Foreskin keratinocyte (primary cell): ENCODE measurements at places on chromosomes 12 and 14.

DNA sequence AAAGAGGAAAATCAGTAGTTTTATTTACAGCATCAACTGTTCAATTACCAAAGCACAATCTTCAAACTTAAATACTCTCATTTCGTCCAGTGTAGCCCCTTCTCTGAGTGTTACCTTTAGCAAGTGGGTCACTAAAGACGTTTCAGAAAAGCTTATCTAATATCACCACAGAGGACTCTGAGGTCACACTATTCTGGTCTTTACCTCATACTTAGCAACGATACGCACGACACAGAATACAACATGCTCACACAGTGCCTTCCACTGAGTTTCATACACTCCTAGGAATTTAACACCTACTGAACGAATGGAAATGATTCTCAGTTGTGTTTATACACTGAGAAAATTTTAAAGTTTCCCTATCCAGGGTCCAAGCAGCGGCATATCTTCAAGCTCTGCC lies 2.0 kb downstream of the SYT10 start:
- no peak for DNase-seq

GRCh38 chr12:122984612-122985337 lies 4.3 kb downstream of the ARL6IP4 start:
- no peak for DNase-seq

DNA sequence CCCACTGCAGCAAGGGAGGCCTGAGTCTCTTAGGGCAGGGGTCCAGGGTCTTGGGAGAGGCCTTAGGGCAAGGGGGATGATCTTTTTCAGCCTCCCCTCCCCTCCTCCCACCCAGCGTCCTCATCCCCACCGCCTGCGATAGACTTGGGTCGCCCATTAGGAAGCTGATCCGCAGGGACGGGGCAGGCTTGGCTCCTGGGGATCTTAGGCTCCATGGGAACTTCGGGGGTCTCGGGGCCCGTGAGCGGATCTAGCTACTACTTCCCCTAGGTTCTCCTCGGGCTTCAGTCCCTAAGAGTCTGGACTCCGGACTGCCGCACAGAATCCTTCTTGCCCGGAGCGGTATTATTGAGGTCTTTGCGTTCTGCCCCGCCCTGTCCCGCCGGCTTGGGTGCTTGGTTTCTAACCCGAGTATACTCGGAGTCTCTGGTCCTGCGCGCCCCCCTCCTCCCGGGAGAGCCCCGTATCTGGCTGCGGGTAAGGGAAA lies 2.2 kb upstream of the PTHLH start:
- no peak for DNase-seq

DNA sequence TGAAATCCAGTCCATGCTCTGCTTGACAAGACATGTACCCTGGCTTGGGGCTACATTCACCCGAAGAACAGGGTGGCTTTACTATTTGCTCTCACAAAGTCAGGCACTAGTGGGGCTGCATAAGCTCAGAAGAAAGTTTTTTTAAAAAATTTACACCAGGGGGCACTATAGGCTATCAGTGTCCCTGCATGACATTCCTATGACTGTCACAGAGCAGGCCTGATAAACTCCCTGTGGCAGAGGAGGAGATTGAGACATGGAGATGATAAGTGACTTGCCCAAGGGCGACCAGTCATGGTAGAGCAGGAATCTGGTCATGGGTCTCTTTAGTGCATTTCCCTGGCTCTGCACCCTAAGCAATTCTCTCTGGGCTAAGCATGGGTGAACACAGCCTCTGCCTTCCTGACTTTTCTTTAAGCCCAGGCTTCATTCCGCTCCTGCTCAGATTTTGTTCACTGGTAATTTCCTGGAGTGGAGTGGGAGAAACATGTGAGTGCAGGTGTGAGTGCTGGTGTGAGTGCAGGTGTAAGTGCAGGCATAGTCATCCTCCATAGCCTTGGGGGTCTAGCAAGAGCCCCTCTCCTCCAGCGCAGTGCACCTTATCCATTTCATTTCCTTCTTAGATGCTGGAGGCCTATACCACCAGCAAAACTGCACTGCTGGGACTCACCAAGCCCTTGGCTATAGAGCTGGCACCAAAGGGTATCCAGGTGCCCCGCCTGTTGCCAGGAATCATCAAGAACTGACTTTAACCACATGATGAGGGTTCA lies 91.6 kb downstream of the DHRS2 start:
- DNase-seq, result peak; percentile 71

- no peak for DNase-seq
Observed at GRCh38 chr12:26212396-26212795, 17.0 kb downstream of the SSPN start.

DNA sequence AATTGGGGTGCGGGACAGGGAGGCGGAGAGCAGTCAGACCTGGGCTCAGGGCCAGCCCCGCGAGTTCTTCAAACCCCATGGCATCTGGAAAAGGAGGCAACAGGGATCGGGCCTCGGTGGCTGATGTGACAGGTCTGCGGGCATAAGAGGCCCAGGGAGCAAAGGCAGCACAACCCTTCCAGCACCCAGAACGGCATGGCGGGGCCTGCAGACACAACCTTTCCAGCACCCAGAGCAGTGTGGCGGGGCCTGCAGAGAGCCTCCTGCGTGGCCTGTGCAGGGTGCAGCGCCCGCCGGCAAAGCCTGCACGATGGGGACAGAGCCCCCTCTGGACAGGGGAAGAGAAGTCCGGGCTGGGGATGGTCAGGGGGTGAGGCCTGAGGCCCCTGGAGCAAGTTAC lies 26.2 kb upstream of the TRAF3 start:
- DNase-seq, result no peak

DNA sequence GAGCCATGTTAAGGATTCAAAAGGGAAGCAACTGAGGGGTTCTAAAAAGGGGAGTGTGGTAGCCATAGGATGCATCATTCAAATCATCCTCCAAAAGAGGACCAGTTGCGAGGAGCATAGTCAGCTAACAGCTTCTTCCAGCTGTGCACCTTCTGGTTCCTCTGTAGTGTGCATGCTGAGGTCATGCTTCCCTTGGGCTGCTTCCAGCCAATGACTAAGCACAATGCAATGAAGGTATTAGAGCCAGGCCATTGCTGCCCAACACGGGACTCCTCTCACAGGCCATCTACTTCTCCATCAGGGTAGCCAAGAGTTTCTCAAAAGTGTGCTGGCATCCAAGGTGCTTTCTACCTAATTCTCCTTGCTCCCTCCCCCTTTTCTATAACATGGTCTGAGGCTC lies 69.2 kb upstream of the ARID2 start:
- peak; percentile 68 for DNase-seq

DNA sequence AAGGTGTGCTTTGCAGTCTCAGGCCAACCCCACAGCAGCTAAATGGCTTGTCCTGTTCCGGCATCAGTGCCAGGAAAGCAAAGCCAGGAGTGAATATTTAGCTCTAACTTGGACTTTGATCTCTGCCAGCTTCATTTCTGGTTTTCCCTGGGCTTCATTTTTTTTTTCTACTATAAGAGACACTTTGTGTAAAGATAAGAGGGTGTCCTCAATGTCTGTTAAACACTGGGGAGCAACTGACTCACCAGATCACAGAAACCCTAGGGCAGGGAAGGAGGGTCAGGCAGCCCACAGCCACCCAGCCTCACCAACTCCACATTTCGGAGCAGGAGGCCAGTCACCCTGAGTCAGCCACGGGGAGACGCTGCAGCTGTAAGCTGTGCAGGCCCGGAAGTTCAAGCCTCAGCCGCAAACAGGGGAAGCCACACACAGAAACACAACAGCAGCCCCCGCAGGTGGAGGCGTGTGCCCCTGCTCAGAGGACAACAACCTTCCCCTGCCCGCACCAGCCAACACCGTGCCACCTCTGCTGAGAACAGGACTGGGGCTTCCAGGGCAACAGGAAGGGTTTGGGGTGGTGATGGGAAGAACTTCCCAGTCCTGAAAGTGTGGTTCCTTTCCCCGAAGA lies 6.3 kb downstream of the TNFRSF1A start:
- peak; percentile 84 for DNase-seq
